Activated CD4-positive, alpha-beta T cell treated with anti-CD3 and anti-CD28 coated beads, Interleukin-2, amount 50 U/mL, for 48 hours (primary cell): ENCODE measurements at places on chromosomes 12 and 14.

DNA sequence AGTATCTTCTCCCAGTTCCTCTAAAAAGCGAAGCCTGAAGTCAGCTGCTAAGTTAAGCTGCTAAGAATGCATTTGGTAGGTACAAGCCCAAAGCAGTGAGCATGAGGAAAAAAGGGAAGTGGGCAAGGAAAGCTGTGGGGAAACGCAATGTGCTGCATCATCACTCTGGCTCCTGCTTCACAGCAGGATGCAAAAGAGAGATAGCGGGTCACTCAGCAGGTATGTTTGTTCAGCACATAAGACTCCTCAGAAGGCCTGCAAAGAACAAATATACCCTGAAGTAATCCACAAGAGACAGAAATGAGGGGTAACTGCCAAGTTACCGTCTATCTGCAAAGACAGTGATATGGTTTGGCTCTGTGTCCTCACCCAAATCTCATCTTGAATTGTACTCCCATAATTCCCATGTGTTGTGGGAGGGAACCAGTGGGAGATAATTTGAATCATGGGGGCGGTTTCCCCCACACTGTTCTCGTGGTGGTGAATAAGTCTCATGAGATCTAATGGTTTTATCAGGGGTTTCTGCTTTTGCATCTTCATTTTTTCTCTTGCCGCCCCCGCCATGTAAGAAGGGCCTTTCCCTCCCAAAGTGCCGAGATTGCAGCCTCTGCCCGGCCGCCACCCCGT is 127.4 kb upstream of the EGLN3 start:
- DNase-seq: no peak

GRCh38 chr12:3564861-3565260 is 73.9 kb downstream of the PRMT8 start:
- no peak for DNase-seq

DNA sequence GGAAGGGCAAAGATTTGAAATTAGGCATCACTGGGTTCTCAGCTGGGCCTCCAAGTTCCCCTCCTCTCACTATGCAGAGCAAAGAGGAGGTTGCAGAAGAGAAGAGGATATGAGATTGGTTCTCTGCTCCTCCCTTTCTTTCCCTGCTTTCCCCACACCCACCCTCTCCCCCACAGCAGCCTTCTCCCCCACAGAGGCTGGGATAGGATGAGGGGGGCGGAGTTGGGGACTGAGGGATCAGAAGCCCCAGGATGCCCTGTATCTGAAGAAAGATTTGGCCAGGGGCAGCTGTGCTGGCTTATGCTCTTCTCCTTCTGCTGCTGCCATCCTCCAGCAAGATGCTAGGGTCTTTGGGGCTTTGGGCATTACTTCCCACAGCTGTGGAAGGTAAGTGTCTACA is at the start of gene AMHR2:
Gene AMHR2, plus strand, starts transcription at position 259 of the 400 bp plus-strand sequence. Its CDS starts 80 bp downstream, at position 339.
- DNase-seq: no peak

- DNase-seq: no peak
Observed at GRCh38 chr12:58747533-58747932, 172.8 kb downstream of the LRIG3 start.

DNA sequence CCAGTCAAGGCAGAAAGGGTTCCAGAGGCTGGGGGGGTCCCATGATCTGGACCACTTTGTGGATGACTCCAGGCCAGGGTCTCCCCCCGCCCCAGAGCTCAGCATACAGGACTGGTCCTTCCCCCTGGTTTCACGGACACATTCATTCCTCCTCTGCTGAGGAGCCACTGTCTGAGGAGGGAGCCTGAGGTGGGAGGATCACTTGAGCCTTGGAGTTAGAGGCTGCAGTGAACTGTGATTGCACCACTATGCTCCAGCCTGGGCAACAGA is 6.8 kb downstream of the TESC start:
- DNase-seq: no peak

DNA sequence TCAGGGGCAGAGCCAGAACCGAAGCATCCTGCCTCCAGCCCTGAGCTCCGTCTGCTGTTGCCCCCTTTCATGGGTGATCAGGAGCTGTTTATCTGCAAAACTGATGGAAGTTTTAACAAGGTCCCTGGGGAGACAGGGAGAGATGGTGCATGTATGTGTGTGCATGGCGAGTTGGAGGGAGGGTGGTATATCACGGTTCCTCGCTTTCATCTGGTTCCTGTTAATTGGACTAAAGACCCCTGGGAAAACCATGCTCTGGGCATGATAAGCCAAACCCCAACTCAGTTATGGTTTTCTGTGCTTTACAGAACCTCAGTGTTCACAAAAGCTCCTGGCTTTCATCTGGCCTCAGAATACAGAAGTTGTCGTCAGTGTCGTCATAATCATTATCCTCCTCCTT is 133.6 kb downstream of the KSR2 start:
- no peak for DNase-seq

GRCh38 chr14:74648601-74649000 is 36.6 kb upstream of the LTBP2 start:
- no peak for DNase-seq

DNA sequence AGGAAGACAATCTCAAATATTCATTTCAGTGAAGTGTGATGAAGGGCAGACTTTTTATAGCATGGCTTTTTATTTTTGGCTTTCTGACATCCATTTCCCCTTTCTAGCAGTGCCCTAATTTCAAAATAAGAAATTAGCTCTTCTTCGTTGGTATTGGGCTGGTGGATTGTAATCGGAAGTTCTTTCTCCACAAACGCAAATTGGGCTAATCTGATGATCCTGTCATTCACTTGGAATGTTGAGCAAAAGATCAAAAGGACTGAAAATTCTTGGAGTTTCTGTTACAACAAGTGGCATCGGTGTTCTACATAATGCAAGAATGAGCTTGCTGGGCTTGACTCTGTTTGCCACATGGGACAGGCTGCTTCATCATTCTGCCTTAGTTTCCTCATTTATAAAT is 1182.8 kb downstream of the FLRT2 start:
- DNase-seq: no peak
